ENCODE measurements at places on chromosomes 12 and 14.

DNA sequence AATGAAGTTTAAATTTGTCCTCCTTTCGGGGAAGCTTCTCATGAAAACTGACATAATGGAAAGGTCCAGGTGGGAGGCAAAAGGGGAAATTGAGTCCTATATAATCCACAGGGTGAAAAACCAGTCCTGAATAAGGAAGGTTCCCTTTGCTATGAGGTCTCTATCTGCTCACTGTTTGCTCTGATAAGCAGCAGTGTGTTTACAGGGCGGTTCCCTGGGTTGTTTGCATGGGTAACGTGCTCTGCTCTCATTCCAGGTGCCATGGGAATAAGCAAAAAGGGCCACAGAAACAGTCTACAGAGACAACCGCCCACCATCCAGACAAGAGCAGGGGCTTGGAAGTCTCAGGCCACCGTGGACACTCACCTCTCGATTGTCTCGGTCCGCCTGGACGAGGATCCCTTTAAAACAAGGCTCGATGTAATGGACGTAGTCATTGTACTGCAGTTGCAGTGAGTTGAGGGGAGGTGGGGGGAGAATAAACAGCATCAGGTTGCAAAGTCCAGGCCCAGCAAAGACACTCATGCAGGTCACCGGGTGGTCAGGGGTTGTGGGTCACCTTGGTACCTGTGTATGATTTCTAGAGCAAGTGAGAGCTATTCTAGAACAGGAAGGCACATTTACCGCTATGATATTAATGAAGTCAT, 32.7 kb downstream of the CACNA2D4 start:
- no peak for DNase-seq

- no peak for DNase-seq
These were observed 243.1 kb upstream of the PWP1 start for GRCh38 chr12:107442326-107442987.

- no peak for DNase-seq
These were observed 238.3 kb downstream of the SLC41A2 start for GRCh38 chr12:104719700-104720338.

DNA sequence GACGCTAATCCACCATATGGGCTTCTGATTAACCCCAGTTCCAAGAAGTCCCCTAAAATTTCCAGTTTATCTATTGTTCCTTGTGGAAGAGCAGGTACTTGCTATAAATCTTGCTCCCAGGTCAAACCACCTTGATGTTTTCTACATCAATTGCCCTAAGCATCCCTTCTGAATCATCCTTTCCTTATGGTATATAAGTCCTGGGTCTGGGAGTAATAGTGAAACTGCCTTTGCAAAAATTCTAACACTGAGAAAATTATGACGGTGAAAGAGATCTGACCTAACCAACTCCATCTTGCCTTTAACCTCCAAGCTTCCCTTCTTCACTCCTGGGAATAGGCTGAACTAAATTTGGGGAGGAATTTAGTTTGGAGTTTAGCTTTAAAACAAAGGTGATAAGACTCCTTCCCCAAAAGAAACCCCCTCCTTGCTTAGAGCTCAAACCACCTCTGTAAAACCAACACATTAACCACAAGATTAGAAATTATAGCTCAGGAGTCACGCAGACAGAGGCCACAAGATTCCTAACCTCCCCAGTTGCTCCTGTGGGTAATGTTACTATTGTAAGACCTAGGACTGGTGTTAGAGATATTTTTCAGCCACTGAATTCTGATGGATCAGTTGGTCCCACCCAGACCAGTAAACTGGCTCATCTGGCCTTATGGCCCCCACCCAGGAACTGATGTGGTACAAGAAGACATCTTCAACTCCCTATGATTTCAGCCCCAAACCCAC, 33.8 kb upstream of the DTX1 start:
- no peak for DNase-seq

DNA sequence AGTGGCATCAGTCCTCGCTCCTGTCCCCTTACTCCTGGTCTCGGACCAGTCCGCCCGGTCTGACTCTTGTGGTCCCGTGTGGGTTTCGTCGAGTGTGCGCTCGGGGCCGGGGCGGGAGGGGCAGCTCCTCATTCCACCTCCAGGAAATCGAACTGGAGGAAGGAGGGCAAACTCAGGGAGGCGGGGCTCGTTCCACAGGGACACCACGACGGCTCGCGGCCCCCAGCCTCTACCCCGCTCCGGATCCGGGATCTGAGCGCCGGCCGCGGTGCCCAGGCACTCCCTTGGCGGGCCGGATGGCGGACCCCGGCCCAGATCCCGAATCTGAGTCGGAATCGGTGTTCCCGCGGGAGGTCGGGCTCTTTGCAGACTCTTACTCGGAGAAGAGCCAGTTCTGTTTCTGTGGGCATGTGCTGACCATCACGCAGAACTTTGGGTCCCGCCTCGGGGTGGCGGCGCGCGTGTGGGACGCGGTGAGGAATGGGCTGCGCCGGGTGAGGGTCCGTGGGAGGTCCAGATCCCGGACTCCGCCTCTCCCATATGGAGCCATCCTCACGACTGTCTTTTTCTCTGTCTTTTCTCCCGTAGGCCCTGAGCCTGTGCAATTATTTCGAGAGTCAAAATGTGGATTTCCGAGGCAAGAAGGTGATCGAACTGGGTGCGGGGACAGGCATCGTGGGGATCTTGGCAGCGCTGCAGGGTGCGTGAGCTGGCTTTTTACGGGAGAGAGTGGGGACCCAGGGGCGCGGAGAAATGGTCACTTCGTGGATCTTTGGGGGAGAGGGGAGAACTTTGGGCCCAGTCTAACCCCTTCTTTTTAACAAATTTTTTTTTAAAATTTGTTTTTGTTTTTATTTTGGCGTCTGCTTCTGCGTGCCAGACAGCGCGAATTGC, at the start of gene EEF1AKMT3:
TSS of gene EEF1AKMT3 (plus strand) at position 186 of the 894 bp plus-strand sequence. CDS start at position 297, 111 bp downstream.
- no peak for DNase-seq

- DNase-seq = peak; percentile 58
These were observed at the start of gene HSPA2 for GRCh38 chr14:64540208-64541202. HSPA2 (plus strand) TSS chr14:64540741; CDS start chr14:64540850, 109 bp downstream.

DNA sequence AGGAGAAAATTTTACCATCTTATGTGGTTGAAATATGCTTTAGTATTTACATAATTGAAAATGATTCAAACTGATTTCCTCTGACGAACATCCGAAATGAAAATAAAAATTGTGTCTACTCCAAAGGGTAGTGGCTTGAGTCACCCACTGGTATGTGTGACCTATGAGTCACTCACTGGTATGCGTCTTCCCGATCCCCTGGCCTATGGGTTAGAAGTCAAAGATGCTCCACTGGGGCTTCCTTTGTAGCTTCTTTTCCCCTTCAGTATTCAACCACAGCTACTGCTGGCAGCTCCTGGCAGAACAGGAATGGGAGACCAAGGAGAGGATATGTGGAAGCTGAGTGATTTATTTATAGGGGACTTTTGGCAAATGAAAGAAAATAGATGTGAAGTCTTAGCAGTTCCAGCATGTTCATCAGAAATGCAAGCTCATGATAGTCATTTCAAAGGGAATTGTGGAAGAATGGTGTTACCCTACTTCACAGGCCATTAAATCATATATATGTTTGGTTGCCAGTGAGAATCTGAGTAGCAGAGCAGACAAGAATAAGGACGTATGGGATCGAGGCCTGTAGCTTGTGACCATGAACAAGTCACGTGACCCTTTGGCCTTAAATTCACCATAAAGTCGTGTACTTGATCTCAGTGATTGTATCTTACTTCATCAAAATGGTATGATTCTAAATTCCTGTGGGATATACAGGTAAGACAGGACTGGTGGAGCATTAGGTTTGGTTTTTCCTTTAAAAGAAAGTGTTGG, 108.3 kb downstream of the CRADD start:
- no peak for DNase-seq

GRCh38 chr12:75690296-75690955, 179.0 kb upstream of the KRR1 start:
- no peak for DNase-seq

GRCh38 chr12:122190842-122191668, 8.1 kb downstream of the LRRC43 start:
- DNase-seq = no peak

GRCh38 chr12:34288963-34289345, 266.7 kb downstream of the ALG10 start:
- DNase-seq = no peak

DNA sequence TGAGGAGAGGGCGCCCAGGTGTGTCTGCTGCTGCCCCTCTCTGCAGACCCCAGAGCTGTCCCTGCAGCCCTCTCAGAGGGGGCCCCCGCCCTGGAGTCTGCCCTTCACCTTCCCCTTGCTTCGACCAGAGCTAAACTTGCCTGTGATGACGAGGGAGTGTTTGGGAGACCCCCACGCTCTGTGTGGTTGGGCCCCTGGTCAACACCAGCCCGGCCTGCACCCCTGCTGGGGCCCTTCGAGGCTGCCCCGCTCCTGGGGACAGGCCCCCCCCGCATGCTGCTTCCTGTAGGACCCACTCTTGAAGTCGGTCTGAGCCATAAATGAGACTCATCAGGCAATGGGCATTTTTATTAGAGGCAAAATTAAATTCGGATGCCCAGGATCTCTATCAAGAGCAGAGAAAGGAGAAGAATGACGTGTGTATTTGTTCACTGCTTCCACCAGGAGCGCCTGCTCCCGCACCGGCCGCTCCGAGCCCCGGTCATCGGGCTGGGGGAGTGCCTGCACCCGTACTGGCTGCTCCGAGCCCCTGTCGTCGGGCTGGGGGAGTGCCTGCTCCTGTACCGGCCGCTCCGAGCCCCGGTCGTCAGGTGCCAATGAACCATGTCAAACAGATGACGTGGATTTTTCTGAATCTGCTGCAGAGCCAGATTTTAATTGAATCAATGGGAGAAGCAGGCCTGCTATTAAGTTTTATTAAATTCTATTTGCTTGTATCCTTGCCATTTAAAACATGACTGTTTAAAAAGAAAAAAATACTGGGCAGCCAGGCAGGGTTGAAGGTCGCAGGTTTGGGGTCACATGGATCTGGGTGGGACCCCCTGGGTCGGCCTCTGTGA, 47.7 kb downstream of the NOC4L start:
- no peak for DNase-seq

GRCh38 chr12:98471085-98471484, 44.3 kb upstream of the TMPO start:
- DNase-seq = no peak

GRCh38 chr12:14417715-14418114, 52.2 kb downstream of the ATF7IP start:
- DNase-seq = no peak

- no peak for DNase-seq
These were observed 7.7 kb upstream of the SLC24A4 start for GRCh38 chr14:92315050-92315805.

DNA sequence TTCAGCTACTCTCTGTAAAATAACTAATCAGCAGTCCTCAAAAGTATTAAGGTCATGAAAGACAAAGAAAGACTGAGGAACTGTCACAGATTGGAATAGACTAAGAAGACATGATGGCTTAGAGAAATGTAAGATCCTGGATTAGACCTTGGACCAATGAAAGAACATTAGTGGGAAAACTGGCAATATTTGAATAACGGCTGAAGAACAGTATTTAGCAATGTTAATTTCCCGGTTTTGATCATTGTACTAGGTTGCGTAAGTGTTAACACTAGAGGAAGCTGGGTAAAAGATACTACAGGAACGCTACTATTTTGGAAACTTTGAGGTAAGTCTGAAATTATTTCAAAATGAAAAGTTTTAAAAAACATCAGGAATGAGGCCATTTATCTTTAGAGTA, 98.8 kb upstream of the RESF1 start:
- no peak for DNase-seq

DNA sequence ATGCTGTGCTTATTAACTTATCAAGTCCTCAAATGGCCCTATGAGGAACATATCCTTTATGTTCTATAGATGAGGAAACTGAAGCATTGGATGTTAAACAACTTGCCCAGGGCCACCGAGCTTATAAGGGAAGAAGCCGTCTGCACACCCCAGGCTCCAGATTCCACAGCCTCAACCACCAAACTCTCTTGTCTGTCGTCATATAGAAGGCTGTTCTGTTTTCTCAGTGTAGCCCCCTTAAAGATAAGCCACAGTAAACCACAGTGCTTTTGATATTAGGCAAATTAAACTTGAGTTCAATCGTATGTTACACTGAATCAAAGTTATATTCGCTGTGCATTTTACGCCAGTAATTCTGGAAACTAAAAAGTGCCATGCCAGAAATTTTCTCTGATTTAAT, 116.7 kb downstream of the PRKCH start:
- DNase-seq = no peak

GRCh38 chr14:34548472-34548981, 9.0 kb upstream of the EAPP start:
- no peak for DNase-seq

DNA sequence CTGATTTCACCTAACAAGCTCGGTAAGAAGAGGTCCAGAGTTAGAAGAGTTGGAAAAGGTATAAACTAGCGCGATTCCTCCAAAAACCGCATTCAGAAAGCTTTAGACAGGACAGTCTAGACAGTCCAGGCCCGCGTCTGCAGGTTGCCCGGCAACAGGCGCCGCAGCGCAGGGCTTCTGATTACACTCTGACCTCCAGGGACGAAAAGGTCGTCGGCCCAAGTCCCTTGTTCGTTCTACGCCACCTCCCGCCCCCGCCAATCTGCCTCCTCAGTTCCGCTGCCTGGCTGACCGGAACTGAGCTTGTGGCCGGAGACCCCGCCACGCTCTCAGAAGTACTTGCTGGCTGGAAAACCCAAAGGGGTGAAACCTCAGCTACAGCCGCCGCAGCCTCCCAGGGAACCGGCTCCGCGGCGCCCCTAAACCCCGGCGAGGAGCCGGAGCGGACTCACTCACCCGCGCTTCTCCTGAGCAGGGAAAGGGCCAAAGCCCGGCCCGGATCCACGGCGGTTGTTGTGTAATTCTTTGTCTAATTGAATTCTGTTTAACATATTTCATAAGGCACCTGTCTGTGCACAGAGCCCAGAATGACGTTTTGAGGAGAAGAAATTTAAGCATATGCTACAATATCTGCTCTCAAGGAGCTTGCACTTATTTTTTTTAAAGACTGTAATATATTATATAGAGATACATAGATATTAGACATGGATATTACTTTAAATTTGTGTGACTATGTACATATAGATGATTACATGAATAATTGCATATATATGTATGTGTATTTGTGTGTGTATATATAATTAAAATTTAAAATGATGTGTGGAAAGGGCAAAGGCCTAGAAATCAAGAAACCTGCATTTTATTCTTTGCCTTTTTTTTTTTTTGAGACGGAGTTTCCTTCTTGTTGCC, at the start of gene CAPS2:
TSS of gene CAPS2 (minus strand) at position 407 of the 909 bp plus-strand sequence. CDS start 3,826 bp downstream, outside the sequence.
- DNase-seq = peak; percentile 37

GRCh38 chr14:87231336-87232026, 761.5 kb downstream of the GALC start:
- no peak for DNase-seq

DNA sequence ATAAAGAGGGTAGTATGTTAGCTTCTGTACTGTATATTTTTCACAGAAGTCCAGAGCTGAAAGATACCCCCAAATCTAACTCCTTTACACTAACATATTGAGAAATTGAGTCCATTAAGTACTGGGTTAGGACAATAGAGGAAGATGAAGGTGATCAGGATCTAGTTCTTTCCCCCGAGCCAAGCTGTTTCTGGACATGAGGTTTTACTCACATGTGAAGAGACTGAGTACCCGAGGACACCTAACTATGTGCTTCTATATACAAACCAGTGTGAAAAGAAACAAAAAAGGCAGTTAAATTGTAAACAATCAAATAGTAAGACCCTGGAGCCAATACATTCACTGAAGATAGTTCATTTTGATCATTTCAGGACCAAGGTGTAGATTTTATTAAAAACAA, 3.8 kb upstream of the TRHDE start:
- no peak for DNase-seq

GRCh38 chr12:64722835-64723234, 36.4 kb downstream of the GNS start:
- no peak for DNase-seq

- DNase-seq = no peak
These were observed 24.0 kb downstream of the FKBP11 start for GRCh38 chr12:48901278-48901677.

- no peak for DNase-seq
These were observed 11.6 kb downstream of the RAP1B start for GRCh38 chr12:68622250-68622649.

Data from NCI-H2081 treated with DMSO at 0.1 percent for 48 hours (cell line).